Activated gamma-delta T cell treated with anti-CD3 and anti-CD28 coated beads, Interleukin-2, amount 50 U/mL, for 16 hours (primary cell): ENCODE measurements at places on chromosomes 3 and 15.

GRCh38 chr3:22262386-22262785, 511.4 kb upstream of the ZNF385D start:
- no peak for DNase-seq

DNA sequence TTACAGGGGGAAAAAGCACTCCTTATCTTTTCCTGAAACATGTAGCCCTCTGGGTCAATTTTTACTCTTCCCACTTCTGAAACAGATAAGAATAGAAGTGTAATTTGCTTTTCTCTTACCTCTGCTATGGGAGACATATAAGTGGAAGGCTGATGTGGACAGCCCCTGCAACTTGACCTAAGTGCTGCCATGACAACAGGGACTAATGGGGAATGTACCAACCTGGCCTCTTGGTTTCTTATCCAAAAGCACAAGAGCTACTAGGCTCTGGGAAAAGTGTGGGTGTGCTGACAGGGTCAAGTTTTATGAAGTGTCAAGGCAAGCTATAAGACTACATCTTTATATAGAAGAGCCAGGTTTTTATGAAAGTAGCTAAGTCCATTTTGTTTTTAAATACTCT, 1246.5 kb downstream of the OTOL1 start:
- DNase-seq, result no peak

GRCh38 chr3:5014391-5014790, 35.2 kb downstream of the BHLHE40 start:
- DNase-seq, result no peak

- DNase-seq, result no peak
These were observed 125.5 kb upstream of the ADAMTS9 start for GRCh38 chr3:64813326-64813725.

GRCh38 chr3:158110658-158111018, 749 bp downstream of the RSRC1 start:
- no peak for DNase-seq

DNA sequence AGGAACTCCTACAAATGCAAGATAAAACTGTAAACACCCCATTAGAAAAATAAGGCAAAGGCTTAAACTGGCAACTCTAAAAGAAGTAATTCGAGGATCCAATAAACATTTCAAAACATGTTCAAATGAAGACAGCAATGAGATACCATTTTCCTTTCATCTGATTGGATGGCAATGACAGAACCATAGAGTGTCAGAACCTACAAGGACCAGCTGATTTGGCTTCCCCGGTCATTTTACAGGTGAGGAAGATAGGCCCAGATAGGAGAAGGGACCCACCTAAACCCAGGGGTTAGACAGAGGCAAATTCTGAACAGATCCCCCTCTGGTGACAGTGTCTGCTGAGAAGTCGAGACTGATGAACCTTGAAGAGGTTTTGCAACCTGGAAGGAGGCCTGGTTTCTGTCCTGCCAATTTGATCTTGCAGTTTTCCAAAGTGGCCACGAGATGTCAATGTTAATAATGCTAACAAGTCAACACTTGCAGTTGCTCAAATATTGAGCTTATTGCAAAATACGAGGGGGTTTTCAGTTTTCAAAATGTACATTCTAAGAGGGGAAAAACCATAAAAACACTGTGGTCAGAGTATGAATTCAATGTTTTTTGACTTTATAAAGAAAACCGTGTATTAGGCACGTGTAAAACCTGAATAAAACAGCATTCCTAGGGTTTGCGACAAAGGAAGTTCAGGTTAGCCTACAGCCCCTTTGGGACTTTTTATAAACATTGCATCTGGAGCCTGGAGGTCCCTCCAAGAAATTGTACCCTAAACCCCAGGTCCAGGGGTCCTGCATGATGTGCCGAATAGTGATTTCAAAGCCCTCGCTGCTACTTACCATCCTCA, 21.5 kb downstream of the CFAP161 start:
- no peak for DNase-seq

DNA sequence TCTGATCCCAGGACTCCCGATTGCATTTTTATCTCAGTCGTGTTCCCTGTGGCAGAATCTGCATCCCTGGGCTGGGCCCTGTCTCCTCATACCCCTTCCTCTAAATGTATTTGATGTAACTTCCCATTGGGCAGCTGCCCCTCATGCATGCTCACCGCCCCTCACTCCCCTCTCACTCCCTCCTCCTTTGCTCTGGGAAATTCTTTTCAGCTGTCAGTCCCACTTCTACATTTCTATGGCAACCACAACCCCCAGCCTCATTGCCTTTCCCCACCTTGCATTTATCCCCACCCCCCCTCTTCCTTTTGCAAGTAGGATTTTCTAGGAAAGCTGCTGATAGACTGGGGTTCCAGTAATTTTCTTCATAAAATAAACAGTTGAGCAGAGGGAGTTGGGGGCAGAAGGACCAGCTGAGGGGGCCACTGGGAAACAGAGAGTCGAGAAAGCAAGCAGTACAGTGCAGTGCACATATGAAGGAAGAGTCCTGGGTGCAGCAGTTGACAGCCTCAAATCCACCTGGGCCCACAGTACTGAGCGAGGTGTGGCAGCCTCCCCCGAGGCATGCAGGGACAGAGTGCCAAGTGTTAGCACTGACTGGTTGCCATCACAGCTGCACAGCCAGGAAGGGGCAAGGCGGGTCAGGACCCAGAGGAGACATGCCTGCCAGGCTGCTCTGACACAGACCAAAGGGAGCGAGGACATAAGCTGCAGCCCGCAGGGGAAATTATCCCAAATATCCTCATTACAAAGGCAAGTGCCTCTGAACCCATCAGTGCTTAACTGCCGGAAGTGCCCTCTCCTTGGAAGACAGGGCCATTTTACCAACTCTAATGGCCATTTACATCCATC, 476.3 kb downstream of the EPHB1 start:
- no peak for DNase-seq

DNA sequence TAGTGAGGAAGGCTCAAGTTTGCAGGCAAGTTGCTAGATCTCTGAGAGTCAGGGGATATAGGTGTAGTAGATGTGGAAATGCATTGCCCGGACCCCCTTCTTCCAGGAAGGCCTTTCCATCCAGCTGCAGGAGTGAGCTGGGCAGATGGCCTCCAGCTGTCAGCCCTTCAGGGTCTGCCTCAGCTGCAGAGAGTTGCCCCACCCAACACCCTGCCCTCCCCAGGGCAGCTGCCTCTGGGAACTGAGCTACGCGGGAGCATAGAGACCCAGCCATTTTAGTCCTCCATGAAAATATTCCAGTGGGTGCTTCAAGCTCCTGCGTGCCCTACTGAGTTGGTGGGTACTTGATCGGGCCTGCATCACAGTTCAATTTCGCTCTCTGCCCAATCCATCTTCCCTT, 29.6 kb downstream of the SPG21 start:
- no peak for DNase-seq

DNA sequence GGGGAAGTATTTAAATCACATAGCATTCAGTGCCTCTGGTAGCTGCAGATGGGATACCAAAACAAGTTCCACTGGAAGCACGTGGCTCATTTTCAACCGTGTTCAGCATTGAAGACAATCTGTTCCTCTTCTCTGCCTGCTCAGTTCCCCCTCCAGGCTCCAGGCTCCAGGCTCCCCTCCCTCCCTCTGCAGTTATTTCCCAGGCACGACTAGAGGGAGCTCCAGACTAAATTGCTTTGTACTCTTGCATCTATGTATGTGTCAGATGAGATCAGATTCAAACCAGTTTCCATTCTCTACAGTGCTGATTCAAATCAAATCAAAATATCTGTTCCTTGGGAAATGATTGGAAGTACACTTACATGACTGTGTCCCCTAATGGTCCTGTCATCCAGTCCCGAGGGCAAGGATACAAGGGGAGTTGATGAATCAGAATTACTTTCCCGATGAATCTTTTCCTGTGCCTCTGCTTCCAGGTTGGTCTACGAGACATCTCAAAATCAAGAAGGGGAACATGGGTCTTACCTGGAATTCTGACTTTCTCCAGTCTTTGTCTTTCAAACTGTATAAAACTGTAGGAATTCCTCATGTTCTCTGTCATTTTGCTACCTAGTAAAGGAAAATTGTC, 600.5 kb downstream of the EDEM1 start:
- no peak for DNase-seq

DNA sequence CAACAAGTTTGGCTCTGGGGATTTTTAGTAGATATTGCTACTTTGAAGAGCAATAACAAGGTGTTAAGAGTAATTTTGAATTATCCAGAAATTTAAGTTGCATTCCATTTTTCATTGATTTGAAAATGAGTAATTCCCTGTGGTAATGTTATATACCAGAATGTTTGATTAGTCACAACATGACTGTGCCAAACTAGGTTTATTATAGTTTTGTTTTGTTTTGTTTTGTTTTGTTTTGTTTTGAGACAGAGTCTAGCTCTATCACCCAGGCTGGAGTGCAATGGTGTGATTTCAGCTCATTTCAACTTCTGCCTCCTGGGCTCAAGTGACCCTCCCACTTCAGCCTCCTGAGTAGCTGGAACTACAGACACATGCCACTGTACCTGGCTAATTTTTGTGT, 40.7 kb downstream of the CNOT10 start:
- DNase-seq, result no peak

GRCh38 chr3:35528728-35529127, 110.6 kb upstream of the ARPP21 start:
- DNase-seq, result no peak

DNA sequence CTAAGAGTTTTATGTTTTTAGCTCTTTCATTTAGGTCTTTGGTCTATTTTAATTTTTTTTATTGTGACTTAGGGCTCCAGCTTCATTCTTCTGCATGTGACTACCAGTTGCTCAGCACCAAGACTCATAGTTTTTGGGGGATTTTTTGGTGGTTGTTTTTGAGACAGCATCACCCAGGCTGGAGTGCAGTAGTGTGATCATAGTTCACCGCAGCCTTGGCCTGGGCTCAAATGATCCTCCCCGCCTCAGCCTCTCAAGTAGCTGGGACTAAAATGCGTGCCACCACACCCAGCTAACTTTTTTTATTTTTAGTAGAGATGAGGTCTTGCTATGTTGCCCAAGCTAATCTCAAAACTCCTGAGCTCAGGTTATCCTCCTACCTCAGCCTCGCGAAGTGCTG, 19.4 kb downstream of the CDV3 start:
- no peak for DNase-seq

DNA sequence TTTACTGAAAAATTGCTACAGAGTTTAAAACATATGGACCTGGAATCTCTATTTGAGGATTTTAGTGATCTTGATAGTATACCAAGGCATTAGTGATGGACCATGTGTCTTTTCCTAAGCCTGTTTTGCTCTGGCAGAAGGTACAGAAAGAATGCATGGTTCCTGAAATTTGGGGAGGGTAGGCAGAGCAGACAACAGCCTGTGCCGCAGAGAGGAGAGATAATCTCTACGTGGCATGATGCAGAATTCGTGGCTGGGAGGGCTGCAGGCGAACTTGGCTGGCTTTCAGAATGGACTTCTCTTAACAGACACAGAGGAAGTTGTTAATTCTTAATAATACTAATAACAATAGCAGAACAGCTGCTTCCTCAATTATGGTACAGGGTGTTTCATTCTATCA, 137.5 kb upstream of the FOXB1 start:
- no peak for DNase-seq

DNA sequence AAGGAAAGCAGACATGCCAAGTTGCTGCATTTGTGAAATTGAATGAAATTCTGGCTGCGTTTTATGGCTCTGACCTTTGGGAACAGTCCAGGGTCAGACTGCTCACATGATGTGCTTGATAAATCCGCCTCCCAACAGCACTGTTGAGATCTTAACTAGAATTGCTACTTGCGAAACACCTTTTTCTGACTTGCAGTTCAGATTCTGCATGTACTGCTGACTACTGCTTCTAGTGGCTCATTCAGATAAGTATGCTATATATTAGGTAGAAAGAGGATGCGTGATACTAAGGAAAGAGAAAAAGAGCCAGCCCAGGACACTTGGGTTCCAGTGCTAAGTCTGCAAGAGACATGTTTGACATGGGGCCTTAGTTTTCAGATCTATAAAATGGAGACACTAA, 129.4 kb downstream of the LPP start:
- DNase-seq, result no peak

- no peak for DNase-seq
These were observed 9.9 kb downstream of the IL17RD start for GRCh38 chr3:57155310-57155643.

- DNase-seq, result peak; percentile 19
These were observed 136.2 kb downstream of the CHDH start for GRCh38 chr3:53709860-53710674.

- no peak for DNase-seq
These were observed 76.2 kb upstream of the MELTF start for GRCh38 chr3:197105786-197106185.

GRCh38 chr3:94115482-94115881, 52.6 kb downstream of the NSUN3 start:
- DNase-seq, result no peak

- no peak for DNase-seq
These were observed 15.7 kb downstream of the CIDEC start for GRCh38 chr3:9864200-9864927.

- DNase-seq, result no peak
These were observed 19.6 kb downstream of the PLXNA1 start for GRCh38 chr3:127002195-127003174.

DNA sequence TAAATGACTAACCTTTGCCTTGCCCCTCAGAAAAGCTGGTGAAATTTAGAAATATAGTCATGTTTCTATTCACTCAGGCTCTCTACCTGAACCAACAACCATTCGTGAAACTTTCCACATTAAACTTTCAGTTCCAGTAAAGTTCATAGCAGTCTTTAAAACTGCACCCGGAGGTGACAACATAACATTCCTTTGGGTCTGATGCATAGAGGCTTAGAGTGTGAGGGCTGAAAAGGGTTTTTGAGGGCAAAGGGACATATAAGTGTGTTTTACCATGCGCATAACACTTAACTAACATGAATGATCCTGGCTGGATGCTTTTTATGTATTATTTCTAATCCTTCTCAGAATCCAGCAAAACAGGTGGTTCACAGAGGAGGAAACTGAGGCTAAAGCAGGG, 471.7 kb upstream of the MCTP2 start:
- DNase-seq, result no peak

- no peak for DNase-seq
These were observed 46.4 kb downstream of the C2CD4B start for GRCh38 chr15:62118520-62119226.

- no peak for DNase-seq
These were observed 58.7 kb upstream of the MYRIP start for GRCh38 chr3:39750712-39751111.

DNA sequence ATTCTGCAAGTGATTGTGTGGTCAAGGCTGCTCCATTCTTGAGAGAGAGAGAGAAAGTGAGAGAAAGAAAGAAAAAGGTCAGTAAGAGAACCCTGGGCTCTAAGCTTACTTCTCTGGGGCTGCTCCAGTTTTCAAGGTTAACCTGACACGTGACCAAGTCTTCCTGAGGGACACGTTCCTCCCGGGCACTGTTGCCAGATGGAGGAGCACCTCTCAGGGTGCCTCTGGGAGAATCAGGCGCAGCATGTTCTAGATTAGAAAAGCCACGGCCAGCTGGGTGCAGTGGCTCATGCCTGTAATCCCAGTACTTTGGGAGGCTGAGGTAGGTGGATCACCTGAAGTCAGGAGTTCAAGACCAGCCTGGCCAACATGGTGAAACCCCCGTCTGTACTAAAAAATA, 60.8 kb downstream of the ITGA11 start:
- DNase-seq, result no peak

GRCh38 chr3:185823078-185824044, 1.5 kb downstream of the IGF2BP2 start:
- no peak for DNase-seq
